ENCODE measurements at places on chromosomes 2 and 18.

- DNase-seq, result no peak
Measured at GRCh38 chr18:35099911-35100310, 58.7 kb downstream of the MAPRE2 start.

- DNase-seq, result peak; percentile 75
Measured at GRCh38 chr2:241148891-241149674, at the start of gene PASK. TSS of gene PASK (minus strand) at chr2:241149472. CDS start at chr2:241143032, 6,440 bp downstream.

DNA sequence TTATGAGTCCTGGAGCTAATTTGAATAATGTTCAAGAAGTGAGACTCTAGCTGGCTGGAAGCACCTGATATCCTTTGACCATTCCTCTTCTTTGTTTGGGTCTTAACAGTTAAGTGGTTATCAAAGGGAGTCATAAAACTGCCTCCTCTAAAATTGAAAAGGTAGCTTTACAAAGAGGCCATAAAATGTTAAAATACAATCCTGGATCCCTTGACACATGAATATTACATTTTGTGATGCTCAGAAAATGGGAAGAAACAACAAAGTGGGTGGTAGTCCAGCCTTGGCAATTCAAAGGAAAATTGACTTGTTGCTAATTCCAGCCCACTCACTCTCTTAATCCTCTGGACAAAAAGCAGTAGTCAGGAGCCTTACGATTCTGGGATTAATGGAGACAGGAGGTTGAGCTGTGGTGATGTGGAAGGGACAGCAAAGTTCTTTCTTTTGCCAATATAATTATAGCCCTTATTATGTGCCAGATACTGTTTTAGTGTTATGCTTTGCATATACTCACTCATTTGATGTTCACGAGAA is 339.2 kb downstream of the PDE11A start:
- no peak for DNase-seq

DNA sequence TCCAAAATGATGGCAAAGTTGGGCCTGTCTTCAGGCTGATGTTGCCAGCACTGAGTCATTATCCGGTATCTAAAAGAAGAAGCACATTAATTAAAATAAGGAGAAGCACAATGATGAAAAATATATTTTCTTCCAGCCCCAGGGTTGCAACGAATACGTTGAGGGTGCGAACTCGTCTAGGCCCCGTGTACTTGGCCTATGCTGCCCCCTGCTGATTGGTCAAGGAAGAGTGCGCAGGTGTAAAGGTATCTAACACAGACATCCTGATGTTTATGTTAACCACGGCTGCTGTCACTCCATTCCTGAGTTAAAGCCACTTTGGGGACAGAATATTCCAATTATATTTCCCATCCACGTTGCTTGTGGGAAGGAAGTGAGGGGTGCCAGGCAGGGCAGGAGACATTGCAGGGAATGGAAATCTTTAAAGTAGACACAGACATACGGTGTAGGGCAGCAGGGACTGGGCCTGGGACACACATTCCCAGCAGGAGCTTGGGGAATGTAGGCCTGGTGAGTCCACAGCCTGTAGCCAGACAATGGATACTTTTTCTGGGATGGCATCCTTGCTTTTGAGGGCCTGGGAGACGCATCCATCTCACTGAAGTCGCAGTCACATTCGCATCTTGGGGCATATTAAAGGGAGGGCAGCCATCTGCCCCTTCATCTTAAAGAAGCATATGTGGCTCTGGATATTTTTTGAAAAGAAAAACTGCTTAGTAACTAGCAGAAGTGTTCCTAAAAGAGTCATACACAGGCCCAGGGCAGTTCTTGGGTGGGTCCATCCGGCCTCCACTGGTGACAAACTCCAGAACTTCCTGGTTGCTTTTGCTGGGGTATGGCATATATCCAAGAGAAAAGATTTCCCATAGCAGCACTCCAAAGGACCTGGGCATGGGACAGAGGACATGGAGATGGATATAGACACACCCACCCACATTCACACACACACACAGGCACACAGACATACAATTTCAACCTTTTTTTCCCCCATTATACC is 81.9 kb downstream of the CLIP4 start:
- DNase-seq, result no peak

GRCh38 chr2:190877436-190877835 is 3.2 kb upstream of the GLS start:
- DNase-seq, result no peak

GRCh38 chr2:1979569-1979968 is 235.3 kb upstream of the PXDN start:
- DNase-seq, result no peak

- no peak for DNase-seq
Measured at GRCh38 chr2:72901426-72901825, 14.2 kb downstream of the SPR start.

- no peak for DNase-seq
Measured at GRCh38 chr2:8265476-8266226, 416.2 kb upstream of the ID2 start.

DNA sequence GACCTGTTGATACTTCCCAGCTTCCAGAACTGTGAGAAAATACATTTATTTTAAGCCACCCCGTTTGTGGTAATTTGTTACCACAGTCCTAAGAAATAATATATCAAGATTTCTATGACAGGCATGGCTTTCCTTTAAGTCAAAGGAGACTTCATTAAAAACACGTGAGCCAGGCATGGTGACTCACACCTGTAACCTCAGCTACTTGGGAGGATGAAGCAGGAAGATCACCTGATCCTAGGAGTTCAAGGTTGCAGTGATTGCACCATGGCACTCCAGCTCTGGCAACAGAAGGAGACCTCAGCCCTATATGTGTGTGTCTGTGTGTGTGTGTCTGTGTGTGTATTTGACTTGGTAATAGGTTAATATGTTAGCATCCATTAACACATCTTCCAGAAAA is 69.8 kb upstream of the SCN7A start:
- no peak for DNase-seq

DNA sequence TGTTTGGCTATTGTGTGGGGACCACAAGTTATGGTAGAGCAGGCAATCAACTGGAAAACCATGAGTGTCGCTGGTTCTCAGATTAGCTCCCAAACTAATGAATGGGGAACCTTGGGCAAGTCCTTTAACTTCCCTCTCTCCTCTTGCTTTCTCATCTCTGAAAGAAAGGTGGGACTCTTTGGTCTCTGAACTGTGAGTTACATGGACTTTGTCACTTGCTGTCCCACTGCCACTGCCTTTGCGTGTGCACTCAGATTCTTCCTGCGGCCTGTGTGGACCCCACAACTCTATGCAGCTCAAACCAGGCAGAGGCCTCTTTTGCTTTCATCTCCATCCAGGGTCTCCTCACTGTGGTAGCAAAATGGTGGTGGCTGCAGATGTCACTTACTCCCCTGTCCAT is 86.7 kb downstream of the RNF144A start:
- DNase-seq, result no peak

- DNase-seq, result no peak
Measured at GRCh38 chr2:63851691-63852311, 10.1 kb downstream of the UGP2 start.

GRCh38 chr2:237101118-237101979 is 15.7 kb downstream of the COPS8 start:
- no peak for DNase-seq

- DNase-seq, result no peak
Measured at GRCh38 chr2:234805836-234806235, 146.0 kb upstream of the SH3BP4 start.

DNA sequence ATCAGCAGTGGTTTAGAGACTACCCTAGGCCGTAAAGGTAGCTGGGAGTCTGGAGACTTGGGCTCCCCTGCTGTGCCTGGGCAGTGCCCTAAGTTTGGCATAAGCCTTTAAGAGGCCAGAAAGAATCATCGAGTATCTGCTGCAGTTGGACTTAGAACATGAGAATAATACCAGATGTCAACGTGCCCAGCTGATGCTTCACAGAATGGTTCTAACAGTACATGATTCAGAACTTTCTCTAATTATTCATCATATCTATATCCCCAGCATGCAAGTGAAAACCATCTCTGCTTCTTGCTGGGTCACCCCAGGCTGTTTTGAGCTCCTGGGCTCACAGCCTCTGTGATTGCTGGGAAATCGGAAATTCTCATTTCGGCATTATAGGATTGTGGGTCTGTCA is 118.1 kb downstream of the NCK2 start:
- no peak for DNase-seq

- DNase-seq, result no peak
Measured at GRCh38 chr2:173584676-173585458, 230.2 kb downstream of the CDCA7 start.

DNA sequence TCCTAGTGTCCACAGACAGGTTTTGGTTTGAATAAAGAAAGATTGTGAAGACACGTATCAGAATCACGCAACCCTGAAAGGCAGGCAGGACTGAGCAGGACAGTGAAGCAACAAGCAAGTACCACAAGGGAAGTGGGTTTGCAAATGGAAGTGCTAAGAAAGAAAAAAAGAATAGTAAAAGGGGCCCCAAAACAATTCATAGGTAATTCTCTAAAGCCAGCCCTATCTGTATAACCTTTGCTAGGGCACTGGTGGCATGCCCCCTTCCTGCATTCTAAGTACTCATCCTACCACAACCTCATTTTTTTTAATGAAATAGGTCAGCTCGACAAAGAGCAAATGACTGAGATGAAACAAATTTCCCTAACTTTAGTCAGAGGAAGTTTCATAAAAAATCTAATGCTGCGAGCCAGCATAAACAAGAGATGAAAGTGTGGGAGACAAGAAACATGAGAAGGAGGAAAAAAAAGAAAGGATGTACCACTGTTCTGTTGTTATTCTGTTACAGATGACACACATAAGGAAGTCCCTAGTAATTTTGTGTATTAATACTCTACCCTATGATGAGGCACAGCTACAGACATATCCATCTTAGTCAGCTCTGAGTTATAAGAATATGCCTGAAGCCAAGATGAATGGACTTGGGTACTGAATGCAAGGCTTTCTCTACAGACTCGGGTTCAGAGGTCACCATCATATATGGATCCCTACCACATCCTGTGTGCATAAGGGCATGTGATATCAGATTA is 32.2 kb downstream of the IKZF2 start:
- peak; percentile 14 for DNase-seq

GRCh38 chr2:105611811-105612424 is 132.8 kb upstream of the NCK2 start:
- DNase-seq, result no peak

DNA sequence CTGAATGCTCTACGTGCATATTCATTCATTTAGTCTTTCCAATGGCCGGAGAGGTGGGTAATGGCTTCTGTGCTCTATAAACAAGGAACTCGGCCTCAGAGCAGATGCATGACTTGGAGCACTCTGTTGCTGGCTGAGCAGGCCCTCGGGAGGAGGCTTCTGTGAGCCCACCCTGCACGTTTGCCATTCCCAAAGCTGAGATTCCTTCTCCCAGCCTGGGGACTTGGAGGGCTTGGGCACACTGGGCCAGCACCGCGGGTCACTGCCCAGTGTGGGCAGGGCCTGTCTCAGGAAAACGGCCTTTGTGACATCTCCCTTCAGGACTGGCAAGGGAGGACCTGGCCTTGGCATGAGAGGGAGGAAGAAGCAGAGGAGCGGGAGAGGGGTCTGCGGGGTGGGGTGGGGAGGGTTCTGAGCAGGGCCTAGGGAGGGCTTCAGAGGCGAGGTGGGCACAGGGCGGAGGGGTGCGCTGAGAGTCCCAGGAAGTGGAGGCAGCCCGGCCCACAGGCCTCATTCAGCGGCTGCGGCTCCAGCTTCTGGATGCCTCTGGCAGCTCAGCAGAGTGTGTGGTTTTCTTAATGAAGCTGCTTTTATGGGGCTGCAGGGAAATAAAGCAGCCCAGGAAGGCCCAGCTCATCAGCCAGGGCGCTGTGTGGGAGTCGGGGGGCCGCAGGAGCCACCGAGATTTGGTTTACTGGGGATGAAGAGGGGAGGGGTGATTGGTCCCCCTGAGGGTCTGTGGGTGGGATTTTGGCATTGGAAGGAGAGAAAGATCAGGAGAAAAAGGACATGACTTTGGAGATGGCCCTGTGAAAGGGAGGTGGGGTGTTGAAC is 51.7 kb upstream of the OTOF start:
- no peak for DNase-seq

- DNase-seq, result no peak
Measured at GRCh38 chr18:36471393-36471792, 173.9 kb downstream of the FHOD3 start.

DNA sequence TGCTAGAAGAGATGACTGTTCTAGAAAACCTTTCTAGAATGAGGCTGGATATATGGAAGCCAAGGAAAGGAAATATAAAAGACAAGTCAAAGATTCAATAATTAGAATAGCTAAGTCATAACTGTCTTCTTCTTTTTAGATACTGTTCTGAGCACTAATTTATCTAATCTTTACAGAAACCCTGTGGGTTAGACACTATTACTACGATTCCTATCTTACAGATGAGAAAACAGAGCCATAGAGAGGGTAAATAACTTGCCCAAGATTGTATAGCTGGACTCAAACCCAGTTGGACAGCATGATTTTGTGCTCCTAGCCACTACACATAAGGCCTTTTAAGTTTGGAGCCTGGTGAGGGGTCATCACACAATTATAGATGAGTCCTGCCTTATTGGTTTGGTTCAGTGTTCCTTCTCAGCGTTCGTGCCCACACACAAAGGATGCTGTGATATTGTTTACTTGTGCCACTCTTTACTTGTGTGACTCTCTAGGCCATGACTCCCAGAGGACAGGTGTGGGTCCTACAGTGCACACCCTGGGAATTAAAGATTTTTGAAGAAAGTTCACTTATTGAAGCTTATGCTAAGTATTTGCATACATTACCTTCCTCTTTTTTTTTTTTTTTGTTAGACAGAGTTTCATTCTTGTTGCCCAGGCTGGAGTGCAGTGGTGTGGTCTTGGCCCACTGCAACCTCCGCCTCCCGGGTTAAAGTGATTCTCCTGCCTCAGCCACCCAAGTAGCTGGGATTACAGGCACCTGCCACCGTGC is 153.7 kb downstream of the PRKCE start:
- no peak for DNase-seq

DNA sequence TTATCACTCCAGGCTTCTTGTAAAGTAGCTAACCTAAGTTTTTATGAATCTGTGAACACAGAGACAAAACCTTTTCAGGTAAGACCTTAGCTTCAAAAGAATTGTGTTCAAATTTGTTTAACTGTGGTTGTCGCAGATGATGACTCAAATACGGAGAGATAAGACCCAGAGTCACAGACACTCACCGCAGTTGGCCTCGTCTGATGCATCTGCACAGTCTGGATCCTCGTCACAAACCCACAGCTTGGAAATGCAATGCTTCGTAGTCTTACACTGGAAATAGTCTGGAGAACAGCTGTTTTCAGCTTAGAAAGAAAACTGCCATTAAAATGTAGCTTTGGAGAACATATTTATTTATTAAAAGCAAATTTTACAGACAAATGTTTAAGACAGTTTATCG is 1662.1 kb upstream of the NXPH2 start:
- no peak for DNase-seq

GRCh38 chr2:27191070-27191829 is 20.6 kb upstream of the ATRAID start:
- no peak for DNase-seq

DNA sequence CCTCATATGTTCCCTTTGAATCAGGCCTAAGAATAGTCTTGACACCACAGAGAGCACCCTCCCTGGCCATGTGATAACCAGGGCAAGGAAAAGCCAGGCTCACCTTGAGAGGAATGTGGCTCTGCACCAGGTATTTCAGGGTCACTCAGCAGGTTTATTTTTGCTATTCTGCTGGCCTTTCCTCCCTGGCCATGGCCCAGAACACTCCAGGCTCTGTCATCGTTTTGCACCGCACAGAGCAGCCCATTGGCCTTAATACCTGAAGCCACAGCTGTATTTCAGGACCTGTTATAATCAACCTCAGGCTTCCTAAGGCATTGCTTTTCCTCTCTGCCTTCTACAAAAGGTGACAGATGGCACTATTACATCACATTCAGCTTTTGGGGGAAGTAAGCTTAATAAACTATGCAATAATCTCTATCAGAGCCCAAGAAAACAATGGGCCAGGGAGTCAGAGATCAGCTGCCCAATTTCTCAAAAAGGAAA is 668.3 kb downstream of the IRS1 start:
- no peak for DNase-seq
